PC-3 (cell line): ENCODE measurements at places on chromosomes 11 and 22. TPM values are rescaled to one million over a fixed set of nuclear protein-coding genes. Genes with fewer than 3 reads are reported as not detected.

- no peak for DNase-seq
These were observed 746 bp upstream of the CALCB start for GRCh38 chr11:15072551-15073143.

GRCh38 chr11:68928136-68928880 is 24.6 kb downstream of the IGHMBP2 start:
- no peak for DNase-seq

- DNase-seq: peak; percentile 96
These were observed 13.4 kb downstream of the TNKS1BP1 start for GRCh38 chr11:57311109-57311936.

- DNase-seq: peak; percentile 15
These were observed 651.3 kb upstream of the KIRREL3 start for GRCh38 chr11:127651888-127652221.

DNA sequence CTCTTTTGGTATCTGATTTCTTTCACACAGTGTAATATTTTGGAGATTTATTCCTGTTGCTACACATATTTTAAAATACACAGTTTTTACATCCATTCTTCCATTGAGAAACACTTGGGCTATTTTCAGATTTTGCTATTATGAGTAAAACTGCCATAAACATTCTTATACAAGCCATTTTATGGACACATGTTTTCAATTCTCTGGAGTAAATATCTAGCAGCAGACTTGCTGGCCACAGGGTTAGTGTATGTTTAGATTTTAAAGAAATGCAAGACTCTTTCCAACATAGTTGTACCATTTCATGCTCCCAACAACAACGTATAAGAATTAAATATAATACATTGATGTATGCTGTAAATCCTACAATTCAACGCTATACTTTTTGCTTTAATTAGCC is 360.8 kb upstream of the PITPNB start:
- DNase-seq: no peak

GRCh38 chr22:49099089-49099488 is 728.6 kb downstream of the BRD1 start:
- DNase-seq: no peak

GRCh38 chr22:35311551-35311999 is 11.9 kb downstream of the TOM1 start:
- no peak for DNase-seq

- DNase-seq: peak; percentile 94
These were observed 7.5 kb downstream of the P2RX3 start for GRCh38 chr11:57345555-57346211.

DNA sequence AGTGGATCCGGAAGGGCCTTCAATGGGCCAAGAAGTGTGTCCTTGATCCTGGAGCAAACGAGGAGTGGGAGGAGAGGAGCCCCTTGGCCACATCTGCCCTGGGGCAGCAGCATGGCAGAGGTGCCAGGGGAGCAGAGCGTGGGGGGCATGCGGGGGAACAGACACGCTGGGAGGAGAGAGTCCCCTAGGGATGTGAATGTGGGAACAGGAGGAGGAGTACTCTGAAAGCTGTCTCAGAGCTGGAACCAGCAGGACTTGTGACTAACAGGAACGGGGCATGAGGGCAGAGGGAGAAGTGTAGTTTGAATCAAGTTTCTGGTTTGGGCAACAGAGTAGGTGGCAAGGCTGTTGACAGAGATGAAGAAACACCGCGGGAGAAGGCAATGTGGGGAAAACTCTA is 54.5 kb upstream of the SLC35C1 start:
- no peak for DNase-seq

DNA sequence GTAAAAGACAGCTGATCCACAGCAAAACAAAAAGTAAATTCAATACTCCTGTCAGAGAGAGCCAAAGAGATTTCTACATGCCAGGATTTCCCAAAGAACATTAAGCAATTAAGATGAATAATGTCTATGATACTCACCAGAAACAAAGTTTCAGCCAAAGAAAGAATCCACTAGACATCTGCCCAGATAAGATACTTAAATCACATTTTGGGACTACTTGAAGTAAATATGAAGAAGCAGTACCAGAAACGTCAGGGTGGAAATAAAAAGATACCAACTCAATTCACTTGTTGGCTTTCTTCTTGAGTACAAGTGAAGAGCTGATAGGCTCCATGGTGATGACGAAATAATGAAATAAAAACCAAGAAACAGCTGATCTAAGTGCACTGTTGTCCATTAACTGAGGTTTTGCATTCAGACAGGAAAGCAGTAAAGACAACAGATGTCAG is 31.6 kb upstream of the ARHGAP32 start:
- no peak for DNase-seq

- no peak for DNase-seq
These were observed 44.1 kb upstream of the PRDM11 start for GRCh38 chr11:45102361-45102809.

DNA sequence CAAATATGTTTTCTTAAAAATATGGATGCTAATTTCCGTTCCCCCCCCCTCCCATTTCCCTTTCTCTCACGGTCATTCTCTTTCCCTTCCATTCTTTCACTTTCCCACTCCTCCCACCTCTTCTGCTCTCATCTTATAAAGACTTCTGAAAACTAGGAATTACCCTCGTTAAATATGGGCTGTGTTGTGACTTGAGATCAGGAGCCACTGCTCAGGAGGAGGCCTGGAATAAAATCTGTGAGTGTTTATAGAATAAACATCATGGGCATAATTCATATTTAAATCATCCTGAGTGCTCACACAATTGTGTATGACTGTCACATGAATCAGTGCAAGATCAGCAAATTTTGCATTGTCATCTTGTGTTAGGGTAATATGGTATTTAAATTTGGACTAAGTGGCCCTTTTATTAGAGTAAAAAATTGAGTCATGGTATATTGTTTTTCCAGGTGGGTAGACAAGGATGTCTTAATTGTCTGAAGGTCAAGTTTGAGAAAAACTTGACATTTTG is 208.0 kb downstream of the DDX10 start:
- peak; percentile 77 for DNase-seq

- no peak for DNase-seq
These were observed 55.1 kb downstream of the IRAG1 start for GRCh38 chr11:10638316-10638925.

DNA sequence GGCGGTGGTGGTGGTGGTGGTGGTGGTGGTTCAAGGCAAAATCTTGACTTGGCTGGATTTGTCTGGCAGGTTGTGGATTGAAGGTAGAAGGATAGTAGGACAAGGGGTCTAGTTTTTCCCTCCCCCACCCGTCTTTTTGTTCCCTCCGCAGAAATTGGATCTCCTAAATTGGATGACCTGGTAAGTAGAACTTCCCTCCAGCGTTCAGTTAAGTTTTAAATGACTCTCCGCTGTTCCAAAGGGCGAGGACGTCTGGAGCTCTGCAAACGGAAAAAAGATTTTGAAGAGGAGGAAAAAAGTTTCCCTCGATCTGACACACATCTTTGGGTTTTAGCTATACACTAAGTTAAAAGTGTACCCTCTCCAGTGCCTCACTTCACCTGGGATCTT is 422 bp upstream of the LGR4 start:
- peak; percentile 27 for DNase-seq

- no peak for DNase-seq
These were observed 54.6 kb upstream of the CHRM4 start for GRCh38 chr11:46445920-46446771.

DNA sequence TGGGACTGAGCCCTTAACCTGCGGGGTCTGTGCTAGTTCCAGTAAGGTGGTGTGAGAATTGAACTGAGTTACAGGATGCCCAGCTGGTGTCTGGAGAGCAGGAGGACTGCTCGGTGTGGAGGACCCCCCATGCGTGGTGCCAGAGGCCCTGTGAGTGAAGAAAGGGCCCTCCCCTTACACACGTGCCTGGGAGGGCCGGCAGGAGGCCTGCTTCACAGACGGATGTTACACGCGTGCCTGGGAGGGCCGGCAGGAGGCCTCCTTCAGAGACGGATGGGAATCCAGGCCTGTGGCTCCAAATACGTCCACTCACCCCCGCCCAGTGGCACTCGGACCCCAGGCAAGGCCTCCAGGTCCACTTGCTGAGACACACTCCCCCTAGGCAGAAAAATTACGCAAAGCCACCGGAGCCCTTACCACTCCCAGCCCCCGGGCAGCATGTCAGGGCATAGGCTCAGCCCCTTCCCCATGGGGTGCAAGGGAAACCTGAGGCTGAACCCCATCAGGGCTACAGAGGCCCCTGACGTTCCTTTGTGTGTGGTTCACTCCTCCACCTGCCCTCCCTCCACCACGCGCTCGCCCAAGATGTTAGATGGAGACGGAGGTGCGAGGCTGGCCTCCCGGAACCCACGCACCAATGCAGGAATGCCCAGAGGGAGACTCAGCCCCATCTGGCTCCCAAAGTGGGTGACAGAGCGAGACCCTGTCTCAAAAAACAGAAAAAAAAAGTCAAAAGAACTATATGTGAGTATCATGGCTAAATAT is 227.8 kb downstream of the BRD1 start:
- no peak for DNase-seq

- DNase-seq: no peak
These were observed 232.1 kb upstream of the NAV2 start for GRCh38 chr11:19480540-19480939.

DNA sequence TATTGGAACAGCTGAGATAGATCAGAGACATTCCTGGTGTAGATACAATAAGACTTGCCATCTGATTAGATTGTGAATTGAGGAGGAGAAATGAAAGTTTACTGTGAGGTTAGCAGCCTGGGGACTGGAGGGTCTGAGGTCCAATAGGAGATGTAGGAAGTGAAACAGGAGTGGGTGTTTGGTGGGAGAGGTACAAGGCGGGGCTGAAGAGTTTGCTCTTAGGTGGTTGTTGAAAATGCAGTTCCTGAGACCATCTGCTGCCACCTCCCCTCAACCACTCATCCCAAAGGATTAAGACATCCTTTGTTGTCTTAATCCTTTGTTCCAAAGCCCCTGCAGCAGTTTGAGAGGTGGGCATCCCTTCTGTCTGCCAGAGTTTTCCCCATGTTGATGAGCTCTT is 14.8 kb downstream of the PIWIL4 start:
- no peak for DNase-seq

DNA sequence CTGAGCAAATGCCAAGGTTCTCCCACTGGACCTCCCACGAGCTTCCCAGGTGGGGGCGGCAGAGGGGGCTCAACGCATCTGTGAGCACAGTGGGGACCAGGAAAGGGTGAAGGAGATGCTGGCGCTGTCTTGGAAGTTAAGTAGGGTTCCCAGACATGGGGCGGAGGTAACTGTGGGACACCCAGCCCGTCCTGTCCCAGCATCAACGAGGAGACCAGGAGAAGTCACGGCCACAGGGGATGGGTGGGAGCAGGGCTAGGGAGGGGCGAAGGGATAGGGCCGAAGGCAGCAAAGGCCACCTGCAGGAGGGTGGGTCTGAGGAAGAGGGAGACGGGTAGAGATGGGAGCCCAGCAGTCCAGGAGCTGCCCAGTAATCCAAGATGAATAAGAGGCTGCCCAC is 70.4 kb downstream of the PHF21B start:
- no peak for DNase-seq

DNA sequence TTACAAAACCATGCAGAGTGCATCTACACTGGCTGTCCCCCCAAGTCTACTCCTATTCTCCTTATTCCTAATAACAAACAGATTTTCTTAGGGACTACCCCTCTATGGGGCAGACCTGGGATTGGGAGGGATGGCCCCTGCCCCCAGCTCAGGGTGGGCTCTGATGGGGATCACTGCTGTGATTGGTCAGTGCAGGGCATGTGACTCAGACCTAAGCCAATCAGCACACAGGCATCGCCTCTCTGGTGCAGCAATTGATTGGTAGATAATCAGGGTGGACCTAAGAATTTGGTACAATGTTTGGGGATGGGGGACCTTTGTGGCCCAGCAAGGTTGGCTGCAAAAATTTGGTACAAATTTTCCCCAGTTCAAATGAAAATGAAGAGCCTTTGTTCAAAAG is 57.2 kb upstream of the SHANK2 start:
- no peak for DNase-seq

- no peak for DNase-seq
These were observed 1217.9 kb downstream of the LRRC4C start for GRCh38 chr11:40241524-40242051.

GRCh38 chr22:42262964-42263363 is 7.5 kb downstream of the TCF20 start:
- DNase-seq: no peak

FAM227A gene
- total RNA-seq: 1.2 and 2.2 TPM in 2 replicates

CD248 gene
- not detected in 2 replicates for total RNA-seq

A4GALT gene
- total RNA-seq: 0.63 and 3.2 TPM in 2 replicates

FDXACB1 gene
- 2.5 and 3.0 TPM in 2 replicates for total RNA-seq

IFTAP gene
- 12.9 and 17.6 TPM in 2 replicates for total RNA-seq

KDM4E gene
- total RNA-seq: not detected in 2 replicates

TMPRSS4 gene
- 1.5 and 1.7 TPM in 2 replicates for total RNA-seq

DCPS gene
- total RNA-seq: 52.6 and 55.1 TPM in 2 replicates

RFPL3 gene
- not detected in 2 replicates for total RNA-seq

OR5P2 gene
- total RNA-seq: not detected in 2 replicates

LRRC56 gene
- total RNA-seq: 1.0 and 1.5 TPM in 2 replicates

GAB2 gene
- total RNA-seq: 7.1 and 10.7 TPM in 2 replicates
